ENCODE measurements at places on chromosomes 7 and 10.

DNA sequence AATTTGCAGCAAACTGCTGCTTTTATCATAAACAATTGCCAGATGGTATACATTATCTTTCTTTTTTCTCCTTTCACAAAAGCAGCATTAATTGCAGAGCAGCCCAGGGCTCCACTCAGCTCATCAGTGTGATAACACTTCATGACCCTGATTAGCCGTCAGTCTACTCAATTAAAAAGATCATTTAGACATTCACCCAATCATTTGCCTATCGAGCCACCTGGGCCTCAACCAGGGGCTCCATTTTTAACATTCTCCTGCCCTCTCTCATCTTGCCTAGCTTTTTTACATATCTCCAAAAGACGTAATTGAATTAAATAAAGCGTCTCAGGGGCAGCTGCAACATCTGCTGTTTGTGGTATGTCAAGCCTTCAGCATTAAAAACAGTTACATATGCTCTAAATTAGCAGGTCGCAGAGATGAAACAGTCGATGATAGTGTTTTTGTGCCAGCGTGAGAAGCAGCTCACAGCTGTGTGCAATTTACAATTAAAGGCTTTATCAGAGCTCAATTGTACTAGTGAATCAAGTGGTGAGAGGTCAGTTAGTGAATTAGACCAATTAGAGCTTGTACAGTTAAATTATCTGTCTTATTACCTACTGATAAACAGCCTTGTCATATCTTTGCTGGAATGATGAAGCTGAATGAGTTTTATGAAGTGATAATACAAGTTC is 522.5 kb downstream of the ETV1 start:
- DNase-seq: no peak

- DNase-seq: no peak
Measured at GRCh38 chr10:122537545-122537944, 23.0 kb upstream of the DMBT1 start.

GRCh38 chr10:129123428-129123827 is 343.6 kb upstream of the MGMT start:
- DNase-seq: no peak

DNA sequence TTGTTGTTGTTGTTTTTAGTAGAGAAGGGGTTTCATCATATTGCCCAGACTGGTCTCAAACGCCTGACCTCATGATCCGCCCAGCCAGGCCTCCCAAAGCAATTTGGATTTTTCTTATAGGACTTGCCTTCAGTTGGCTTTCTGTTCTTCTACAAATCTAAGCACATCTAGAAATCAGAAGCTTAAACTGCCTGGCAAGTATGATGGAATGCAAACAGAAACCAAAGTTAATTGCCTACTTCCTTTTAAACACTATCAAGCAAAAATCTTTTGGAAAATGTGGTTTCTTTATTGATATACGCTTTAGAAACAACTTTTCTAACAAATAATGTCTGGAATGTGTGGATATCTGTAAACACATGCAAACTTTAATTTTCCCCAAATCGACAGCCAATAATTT is 64.9 kb downstream of the USP6NL start:
- DNase-seq: no peak

DNA sequence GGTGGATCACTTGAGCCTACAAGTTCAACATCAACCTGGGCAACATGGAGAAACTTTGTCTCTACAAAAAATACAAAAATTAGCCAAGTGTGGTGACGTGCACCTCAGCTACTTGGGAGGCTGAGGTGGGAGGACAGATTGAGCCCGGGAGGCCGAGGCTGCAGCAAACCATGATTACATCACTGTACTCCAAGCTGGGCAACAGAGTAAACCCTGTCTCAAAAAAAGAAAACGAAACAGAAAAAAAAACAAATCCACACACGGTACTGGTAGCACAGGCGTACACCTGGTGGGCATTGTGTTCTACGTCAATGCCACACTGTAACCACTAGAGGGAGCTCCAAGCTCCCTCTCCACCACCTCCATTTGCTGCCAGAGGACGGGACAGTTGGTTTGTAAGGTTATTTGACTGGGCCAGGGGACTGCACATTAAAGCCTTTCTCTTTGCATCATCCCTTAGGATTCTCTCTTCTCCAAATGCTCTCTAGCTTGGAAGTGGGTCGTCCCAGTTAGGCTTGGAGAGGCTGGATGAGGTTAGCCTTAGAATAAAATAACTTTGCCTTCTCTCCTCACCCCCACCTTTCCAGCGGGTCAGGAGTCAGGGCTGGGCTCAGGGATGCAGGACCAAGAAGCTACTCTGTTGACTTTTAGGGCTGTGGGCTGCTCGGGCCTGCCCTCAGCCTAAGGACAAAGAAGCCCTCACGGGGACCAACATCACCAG is 130.8 kb downstream of the SORBS1 start:
- peak; percentile 15 for DNase-seq

GRCh38 chr7:139588632-139589031 is 65.1 kb downstream of the CLEC2L start:
- no peak for DNase-seq

- no peak for DNase-seq
Measured at GRCh38 chr10:22674573-22674930, 39.8 kb downstream of the PIP4K2A start.

GRCh38 chr10:11183015-11183414 is 165.3 kb downstream of the CELF2 start:
- no peak for DNase-seq

DNA sequence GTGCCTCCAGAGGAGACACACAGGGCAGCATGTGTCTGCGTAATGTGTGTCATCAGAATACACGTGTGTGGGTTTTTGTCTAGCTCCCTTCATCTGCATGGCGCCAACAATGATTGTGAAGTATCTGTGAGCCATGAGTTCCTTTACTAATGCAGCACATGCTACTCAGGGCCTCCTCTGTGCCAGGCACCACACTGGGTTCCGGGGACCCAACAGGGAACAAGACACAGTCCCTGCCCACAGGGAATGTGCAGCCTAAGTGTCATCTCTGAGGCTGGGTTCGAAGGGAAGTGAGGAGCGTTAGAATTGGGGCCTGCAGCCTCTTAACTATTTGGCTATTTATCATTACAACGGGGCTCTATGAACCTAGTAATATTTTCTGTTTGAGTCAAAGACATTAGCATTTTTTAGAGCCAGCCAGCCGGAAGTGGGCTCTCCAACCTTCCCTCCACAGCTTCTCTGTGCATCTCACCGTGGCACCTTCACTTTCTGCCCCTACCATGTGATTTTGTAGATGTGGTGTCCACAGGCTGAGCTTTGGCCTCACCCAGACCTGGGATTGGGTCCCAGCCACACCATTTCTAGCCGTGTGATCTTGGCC is 43.9 kb upstream of the SRGN start:
- DNase-seq: no peak

DNA sequence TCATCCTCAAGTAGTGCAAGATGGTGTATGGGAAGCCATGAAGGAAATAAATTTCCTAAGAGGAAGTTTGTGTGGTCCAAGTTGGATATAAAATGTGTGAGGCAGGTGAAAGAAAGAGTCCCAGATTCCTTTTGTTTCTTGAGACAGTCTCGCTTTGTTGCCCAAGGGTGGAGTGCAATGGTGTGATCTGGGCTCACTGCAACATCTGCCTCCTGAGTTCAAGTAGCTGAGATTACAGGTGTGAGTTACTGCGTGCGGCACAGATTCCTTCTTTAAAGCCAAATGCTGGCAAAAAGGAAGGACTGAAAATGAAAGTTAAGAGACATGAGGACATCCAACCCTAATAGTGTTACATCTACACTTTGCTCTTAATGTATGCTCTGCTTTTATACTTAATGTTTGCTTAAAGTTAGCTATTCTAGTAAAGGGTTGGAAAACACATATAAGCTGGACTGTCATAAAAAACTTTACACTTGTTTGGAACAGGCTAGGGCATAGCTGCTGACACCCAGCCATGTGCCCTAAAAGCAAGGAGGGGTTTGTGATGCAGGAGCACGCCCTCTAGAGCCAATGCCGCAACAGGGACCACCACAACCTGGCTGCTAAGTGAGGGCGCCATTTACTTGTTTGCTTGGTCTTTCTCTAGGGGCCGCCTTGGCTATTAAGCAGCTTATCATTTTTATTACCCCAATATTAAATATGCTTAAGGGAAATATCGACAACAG is 34.5 kb downstream of the CLEC2L start:
- no peak for DNase-seq

DNA sequence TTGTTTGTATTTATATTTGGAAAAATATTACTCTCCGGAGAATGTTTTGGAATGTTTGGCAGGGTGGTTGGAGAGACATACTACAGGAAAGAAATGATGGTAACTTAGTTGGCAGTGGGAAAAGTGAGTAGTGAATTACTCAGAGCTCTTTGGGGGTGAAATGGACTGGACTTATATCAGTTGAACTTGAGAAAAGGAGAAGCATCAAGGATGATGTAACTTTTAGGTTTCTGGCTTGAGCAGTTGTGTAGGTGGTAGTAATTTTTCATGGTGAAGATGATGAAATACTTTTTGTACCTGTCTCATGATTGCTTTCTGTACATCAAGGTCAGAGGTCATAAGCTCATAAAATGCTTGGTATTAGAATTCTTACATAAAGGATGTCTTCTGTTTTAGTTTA is 617.2 kb downstream of the AUTS2 start:
- DNase-seq: no peak

- DNase-seq: no peak
Measured at GRCh38 chr7:54091322-54091721, 450.9 kb upstream of the VSTM2A start.

DNA sequence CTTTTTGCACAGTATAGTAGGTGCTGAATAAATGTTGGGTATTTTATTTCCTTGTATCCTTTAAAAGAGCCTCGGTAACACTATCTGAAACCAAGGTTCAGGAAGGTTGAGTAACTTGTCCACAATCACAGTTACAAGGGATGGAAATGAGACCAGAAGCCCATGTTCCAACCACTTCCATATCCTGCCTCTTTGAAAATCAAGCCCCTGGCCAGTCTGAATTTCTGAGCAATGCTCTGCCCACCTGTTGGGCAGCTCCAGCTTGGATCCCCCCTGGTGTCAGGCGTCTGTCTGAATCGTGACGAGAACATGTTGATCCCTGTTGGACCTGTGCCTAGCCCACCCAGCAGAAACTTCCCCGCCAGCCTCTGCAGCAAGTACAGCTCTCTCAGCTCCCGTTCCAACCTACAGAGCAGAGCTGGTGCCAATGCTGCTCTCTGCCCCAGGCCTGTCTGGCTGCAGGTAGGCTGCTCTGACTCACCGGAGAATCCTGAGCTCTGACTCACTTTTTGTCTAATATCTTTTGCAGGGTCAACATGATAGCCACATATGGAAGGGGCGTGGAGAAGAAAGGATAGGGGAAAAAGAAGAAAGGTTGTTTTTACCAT is 595.5 kb downstream of the INHBA start:
- no peak for DNase-seq

GRCh38 chr10:74394416-74394969 is 243.5 kb downstream of the ADK start:
- DNase-seq: no peak

DNA sequence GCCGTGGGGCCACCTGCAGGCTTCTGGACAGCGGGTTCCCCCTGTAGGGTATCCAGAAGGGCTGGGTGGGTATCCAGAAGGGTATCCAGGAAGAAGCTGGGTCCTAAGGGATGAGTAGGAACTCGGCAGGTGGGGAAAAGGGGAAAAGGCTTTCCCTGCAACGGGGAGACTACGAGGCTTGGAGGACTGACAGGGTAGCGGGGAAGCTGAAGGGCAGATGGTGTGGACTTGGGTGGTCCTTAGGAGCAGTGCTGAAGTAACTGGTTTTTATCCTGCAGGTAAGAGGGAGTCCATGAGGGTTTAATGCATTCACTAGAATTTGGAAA is 525 bp downstream of the UBE2D4 start:
- DNase-seq: no peak

DNA sequence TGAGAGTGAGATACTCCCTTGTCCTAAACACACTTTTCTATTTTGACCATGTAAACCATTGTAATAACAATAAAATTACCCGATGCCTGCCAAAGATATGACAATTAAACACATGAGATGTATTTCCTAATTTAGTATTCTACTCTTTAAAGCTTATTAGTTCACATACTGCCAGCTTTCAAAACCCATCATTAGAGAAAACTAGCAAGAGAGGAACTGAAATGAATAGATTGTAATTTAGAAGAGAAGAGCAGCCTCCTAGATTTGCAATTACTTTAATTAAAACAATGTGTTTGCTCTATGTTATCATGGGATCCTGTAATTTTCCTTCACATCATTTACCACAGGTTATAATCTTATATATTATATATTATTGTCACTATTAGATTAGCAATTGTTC is 428.2 kb downstream of the THSD7A start:
- DNase-seq: no peak

- DNase-seq: no peak
Measured at GRCh38 chr7:36598054-36598674, 126.1 kb downstream of the AOAH start.

DNA sequence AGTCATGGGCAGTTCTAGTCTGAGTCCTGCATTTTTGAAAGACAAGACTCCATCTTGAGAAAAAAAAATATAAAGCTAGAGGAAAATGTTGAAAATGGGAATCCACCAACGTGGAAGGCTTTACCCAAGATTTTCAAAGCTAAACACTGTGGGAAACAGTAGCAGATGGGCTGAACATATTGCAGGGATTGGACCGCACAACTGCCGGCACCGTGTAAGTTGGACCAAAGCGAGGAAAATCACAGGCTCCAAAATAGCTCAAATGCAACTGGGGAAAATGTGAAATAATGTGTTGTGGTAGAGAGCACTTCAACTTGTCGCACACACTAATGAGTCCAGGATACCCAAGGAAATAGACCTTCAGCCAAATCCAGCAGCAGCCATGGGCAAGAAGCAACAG is 26.4 kb upstream of the ADRB1 start:
- DNase-seq: no peak

DNA sequence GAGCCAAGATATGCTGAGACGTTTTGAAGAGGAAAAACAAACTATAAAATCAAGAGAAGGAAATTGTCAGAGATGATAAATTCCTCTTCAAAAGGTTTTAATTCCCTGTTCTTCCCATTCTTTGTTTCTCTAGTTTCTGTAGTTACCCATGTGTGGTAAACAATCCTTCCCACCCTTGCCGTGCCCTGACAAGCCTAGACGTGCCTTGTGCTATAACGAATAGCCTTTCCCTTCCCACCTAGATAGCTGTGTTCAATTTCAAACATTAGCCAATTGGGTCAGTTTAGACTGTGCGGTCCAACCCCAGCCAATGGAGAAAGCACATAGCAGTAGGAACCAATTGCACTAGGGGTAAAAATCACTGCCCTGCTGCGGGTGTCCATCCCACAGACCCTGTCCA is 138.1 kb downstream of the RALA start:
- no peak for DNase-seq

DNA sequence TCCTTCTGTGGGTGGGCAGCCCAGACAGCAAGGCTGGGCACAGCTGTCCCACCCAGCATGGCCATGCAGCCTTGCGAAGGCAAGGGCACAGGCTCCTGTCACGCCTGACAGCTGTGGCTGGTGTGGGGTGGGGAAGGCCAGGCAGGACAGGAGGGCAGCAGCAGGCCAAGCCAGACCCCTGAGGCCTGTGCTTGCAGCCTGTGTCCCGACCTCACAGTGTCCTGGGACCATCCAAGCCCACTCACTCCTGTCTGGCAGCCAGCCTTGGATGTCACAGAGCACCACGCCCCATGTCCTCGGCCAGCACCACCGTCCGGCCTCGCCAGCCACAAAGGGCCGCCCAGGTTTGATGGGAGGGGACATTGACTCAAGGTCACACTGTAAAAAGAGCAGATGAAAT is 85.5 kb upstream of the LRRC4 start:
- no peak for DNase-seq
